ENCODE measurements at places on chromosomes 6 and 20.

DNA sequence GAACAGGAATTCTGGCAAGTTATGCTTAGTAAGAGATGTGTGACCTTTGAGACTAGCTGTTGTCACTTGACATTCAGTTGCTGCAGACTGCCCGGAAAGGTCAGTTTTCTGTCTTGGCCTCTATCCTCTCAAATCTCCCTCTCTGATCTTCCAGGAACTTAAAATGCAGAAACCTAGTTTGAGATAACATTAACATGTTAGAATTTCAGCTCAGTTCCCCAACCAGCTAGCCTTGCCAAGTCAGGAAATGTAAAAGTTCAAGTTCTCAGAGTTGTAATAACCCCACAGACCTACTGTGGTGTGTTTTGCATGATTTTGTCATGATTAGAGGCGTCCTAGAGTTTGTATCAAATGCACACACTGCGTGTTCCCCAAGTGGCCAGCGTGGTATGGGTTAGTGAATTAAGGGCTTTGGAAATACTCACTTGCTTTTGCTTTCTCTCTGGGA is 46.6 kb downstream of the DUSP22 start:
- no peak for DNase-seq

GRCh38 chr20:17315407-17316231 is 88.8 kb downstream of the PCSK2 start:
- no peak for DNase-seq

GRCh38 chr6:46652232-46652602 is 401 bp downstream of the CYP39A1 start:
- no peak for DNase-seq

- DNase-seq = no peak
These were observed 284.1 kb downstream of the ZNF217 start for GRCh38 chr20:53309515-53309914.

DNA sequence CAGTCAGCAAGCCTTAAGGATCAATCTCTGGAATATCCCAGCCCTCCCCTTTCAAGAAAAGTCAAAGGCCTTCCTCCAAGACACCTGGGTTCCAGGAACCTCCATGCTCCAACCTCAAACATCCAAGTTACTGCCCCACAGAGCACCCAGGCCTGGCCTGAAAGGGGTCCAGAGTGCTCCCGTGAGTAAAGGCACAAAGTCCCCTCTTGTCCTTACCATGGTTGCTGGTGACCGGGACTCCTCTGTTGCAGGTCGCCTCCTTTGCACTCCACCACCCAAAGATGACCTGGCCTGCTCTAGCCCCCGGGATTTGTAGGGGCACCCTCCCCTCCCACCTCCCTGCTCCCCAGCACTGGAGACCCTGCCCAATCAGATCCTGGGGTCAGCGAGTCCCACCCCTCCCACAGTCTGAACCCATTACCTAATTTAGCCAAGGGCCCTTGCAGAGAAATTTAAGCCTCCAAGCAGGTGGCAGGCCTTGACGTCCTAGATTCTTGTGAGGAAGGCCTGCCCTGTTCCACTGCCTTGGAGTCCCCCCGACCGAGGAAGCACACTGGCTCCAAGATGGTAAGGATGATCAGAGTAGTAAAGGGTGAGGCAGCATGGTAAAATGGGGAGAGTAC is at the start of gene TNNC2:
TNNC2 (minus strand) TSS at position 283 of the 623 bp plus-strand sequence; CDS start at position 219, 64 bp downstream.
- DNase-seq = no peak

DNA sequence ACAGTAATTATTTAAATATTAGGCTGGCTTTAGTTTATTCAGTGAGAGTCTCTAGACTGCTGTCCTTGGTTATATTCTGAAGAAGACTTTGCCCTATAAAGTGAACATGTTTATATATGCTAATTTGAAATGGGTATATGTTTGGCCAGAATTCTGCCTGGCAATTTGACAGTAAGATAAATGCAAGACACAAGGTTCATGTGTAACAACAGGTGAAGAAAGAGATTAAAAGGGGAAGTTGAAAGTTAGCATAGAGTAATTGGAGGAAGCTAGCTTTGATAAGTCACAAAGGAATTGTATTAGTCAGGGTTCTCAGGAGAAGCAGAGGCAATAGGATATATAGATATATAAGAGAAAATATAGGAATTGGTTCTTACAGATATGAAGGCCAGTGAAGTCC is 191.4 kb downstream of the CENPW start:
- no peak for DNase-seq

DNA sequence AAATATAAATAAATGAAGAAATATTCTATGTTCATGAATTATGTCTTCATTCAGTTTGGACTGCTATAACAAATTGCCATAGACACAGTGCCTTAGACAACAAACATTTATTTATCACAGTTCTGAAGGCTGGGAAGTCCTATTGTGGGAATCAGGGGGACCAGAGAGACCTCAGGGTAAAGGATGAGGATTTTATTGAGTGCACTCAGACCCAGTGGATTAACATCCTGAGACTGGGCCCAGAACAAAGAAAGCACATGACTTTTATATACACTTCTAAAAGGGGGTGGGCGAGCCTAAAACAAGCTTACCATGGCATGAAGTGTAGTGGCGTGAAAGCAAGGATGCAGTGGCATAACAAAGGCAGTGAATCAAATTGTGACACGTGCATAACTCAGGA is 26.9 kb upstream of the CBLN4 start:
- no peak for DNase-seq

DNA sequence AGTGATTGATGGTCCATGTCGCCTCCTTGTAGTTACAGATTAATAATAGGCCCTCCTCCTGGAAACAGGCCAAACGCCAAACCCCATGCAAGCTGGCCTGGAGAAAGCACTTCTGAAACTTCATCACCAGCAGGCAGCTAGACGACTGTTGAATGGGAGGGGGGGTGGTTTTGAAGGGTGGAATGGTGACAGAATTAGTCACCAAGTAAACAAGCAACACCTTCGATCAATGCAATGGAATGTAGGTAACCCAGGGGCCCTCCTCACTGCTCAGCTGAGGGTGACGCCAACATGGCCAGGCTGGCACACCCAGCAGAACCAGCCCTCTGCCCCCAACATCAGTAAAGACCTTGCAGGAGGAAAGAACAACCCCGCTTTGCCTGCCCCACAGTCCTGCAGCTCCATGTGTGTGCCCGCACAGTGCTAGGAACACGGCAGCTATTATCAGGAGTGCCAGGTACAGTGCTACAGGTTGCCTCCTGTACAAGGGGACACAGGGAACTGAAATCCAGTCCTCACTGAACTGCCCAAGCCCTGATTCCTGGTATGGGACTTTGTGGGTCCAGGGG is 2.7 kb downstream of the BCAS1 start:
- peak; percentile 83 for DNase-seq

DNA sequence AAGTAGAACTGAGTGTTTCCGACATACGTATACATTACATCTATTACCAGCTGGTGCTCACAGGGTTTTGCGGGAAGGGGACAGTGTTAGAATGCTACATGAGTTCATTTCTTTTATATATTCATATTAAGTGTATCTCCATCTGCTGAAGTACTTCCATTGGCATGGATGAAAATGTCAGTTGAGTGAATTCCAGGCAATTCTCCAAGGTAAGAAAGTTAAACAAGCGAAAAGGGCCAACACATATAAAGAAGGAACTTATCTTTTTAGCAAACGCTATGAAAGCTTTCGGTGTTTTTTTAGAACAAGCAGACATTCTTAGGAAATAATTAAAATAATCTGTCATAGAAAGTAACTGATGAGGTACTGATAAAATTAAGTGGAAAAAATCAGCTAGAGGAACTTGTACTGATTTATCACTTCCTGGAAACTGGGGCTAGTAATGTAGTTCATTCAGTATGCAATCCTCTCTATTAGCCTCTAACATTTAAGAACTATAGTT is 34.6 kb downstream of the RNF146 start:
- no peak for DNase-seq

GRCh38 chr6:124682751-124683150 is 279.5 kb upstream of the RNF217 start:
- DNase-seq = no peak

DNA sequence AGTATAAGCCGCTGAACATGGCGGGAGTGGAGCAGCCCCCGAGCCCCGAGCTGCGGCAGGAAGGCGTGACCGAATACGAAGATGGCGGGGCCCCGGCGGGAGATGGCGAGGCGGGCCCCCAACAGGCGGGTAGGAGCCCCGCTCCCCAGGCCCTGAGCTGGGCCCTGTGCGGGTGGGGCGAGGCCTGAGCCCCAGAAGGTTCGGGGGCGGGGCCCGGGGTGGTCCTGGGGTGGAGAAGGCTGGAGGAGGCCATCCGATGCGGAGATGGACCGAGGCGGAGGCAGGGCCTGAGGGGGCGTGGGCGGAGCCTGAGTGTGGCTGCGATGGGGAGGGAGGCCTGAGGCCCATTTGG is 7.1 kb downstream of the L3MBTL1 start:
- no peak for DNase-seq

DNA sequence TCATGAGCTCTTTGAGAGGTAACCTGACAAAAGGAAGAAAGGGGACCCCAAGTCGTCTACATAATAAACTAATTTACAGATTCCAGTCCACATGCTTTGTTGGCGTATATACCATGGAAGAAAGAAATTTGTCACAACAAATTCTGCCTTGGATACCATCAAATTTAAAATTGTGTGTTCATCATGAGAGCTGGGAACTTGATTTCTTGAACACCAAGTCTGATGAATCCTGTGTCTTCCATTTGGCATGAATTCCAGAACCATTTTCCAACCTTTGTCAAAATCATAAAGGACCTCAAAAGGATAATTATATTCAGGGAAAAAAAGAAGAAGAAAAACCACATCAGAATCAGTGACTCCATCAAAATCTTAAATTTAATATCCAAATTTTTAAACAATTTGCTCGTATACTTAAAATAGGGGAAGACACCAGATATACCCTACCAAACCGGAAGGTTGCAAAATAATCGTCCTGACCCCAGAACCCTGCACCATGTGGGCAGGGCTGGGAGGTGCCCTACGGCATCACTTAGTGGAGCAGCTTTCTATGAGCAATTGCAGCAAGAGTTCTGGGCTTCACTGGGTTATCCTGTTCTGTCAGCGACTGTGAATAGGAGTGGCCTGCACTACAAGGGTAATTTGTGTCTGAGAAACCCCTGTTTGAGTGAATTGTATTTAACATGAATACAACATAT is 74.1 kb upstream of the INSM1 start:
- DNase-seq = no peak
